Lung (tissue), 17 donors: ENCODE measurements at places on chromosomes 2 and 18.

- DNase-seq = no peak
Measured at GRCh38 chr18:48709371-48710062, 170.7 kb downstream of the CTIF start.

DNA sequence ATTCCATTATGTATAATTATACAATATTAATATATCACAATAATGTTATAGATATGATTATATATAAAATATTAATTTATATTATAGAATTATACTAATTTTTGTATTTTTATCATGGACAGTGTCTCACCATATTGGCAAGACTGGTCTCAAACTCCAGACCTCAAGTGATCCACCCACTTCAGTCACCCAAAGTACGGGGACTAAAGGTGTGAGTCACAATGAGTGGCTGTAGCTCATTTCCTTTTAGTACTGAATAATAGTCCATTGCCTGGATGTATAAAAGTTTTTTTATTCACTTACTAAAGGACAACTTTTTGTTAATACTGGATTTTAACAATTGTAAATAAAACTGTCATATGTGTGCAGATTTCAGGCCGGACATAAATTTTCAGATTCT lies 417.6 kb upstream of the LINC00305 start:
- DNase-seq = no peak

DNA sequence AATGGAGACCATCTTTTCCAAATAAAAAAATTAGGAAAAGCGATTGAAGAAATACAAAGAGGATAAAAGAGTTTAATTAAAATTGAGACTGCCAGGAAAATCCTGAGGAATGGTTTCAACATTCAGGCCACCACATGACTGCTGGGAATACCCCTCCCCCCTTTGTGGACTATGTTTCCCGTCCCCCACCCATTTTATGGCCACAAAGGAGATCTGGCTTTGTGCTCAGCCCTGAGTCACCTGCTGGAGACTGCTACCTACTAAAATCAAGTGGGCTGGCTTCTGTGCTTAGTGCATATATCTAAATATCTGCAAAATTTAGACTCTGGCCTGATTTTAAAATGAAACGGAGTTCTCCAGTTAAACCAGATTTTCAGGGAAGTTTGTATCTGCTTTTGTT lies 10.1 kb downstream of the RND3 start:
- DNase-seq = no peak

- DNase-seq = no peak
Measured at GRCh38 chr2:212914392-212914791, 237.0 kb downstream of the IKZF2 start.

GRCh38 chr2:223811757-223812156 lies 25.6 kb downstream of the AP1S3 start:
- DNase-seq = no peak
